Kidney epithelial cell (primary cell): ENCODE measurements at places on chromosomes 2 and 18. TPM values are rescaled to one million over a fixed set of nuclear protein-coding genes. Genes with fewer than 3 reads are reported as not detected.

The HK2 gene
- total RNA-seq: 19.6 and 20.7 TPM in 2 replicates

The SMAD2 gene
- 98.2 and 122 TPM in 2 replicates for total RNA-seq

The RTP5 gene
- total RNA-seq: not detected in 2 replicates

The SMARCAL1 gene
- 24.0 and 135 TPM in 2 replicates for total RNA-seq

The CYS1 gene
- 9.8 and 12.2 TPM in 2 replicates for total RNA-seq

The SERPINB4 gene
- not detected in 2 replicates for total RNA-seq

The AQP12B gene
- not detected in 2 replicates for total RNA-seq

The C2orf78 gene
- total RNA-seq: not detected in 2 replicates

The CNRIP1 gene
- total RNA-seq: 7.9 and 8.8 TPM in 2 replicates

The DNAJC5G gene
- total RNA-seq: not detected in 2 replicates

The NEU4 gene
- not detected in 2 replicates for total RNA-seq

The CHRNG gene
- total RNA-seq: not detected in 2 replicates

The GCG gene
- total RNA-seq: not detected in 2 replicates

The NT5DC4 gene
- total RNA-seq: 0.14 TPM in 1 of 2 replicates, not detected in the other

The UGT1A3 gene
- not detected in 2 replicates for total RNA-seq

The GKN2 gene
- not detected in 2 replicates for total RNA-seq

The TRAK2 gene
- total RNA-seq: 26.6 and 27.5 TPM in 2 replicates

The IL18R1 gene
- 5.1 and 9.2 TPM in 2 replicates for total RNA-seq

The EIF2AK3 gene
- 11.9 and 14.0 TPM in 2 replicates for total RNA-seq

The CCDC121 gene
- total RNA-seq: 1.5 and 3.6 TPM in 2 replicates

The HOXD13 gene
- total RNA-seq: not detected in 2 replicates

The CFAP65 gene
- total RNA-seq: 0.07 TPM in 1 of 2 replicates, not detected in the other

The CKAP2L gene
- 2.5 and 5.6 TPM in 2 replicates for total RNA-seq

The KLHL41 gene
- 0.29 TPM in 1 of 2 replicates, not detected in the other for total RNA-seq

The ST8SIA5 gene
- total RNA-seq: under 0.01 TPM in 2 replicates

The ATP8B1 gene
- total RNA-seq: 13.1 and 14.7 TPM in 2 replicates

The ST3GAL5 gene
- 3.0 and 3.8 TPM in 2 replicates for total RNA-seq

The REEP1 gene
- 0.48 and 1.3 TPM in 2 replicates for total RNA-seq

The FMNL2 gene
- 65.0 and 68.0 TPM in 2 replicates for total RNA-seq

The SNORC gene
- 2.5 and 3.4 TPM in 2 replicates for total RNA-seq

The TANC1 gene
- 18.5 and 21.3 TPM in 2 replicates for total RNA-seq

The KCNIP3 gene
- total RNA-seq: 5.1 and 7.2 TPM in 2 replicates

The SERPINB3 gene
- total RNA-seq: not detected in 2 replicates

The CHRNA1 gene
- total RNA-seq: 0.34 TPM in 1 of 2 replicates, not detected in the other

The ACADL gene
- 1.1 and 1.5 TPM in 2 replicates for total RNA-seq

The B4GALT6 gene
- 8.8 and 28.7 TPM in 2 replicates for total RNA-seq

The SCTR gene
- total RNA-seq: not detected in 2 replicates

The COLEC12 gene
- total RNA-seq: 1.2 and 1.8 TPM in 2 replicates

The GBX2 gene
- 0.84 and 3.0 TPM in 2 replicates for total RNA-seq

The SH3RF3 gene
- 9.6 and 11.3 TPM in 2 replicates for total RNA-seq

The MAL gene
- total RNA-seq: 9.6 and 19.1 TPM in 2 replicates

The YWHAQ gene
- total RNA-seq: 246 and 284 TPM in 2 replicates

The MERTK gene
- 2.7 and 4.1 TPM in 2 replicates for total RNA-seq

The TMEM169 gene
- total RNA-seq: 3.8 and 4.6 TPM in 2 replicates

The AKAIN1 gene
- not detected in 2 replicates for total RNA-seq

The LDAH gene
- total RNA-seq: 23.3 and 24.9 TPM in 2 replicates

The SIX3 gene
- total RNA-seq: not detected in 2 replicates

The EIF2B4 gene
- 39.8 and 46.7 TPM in 2 replicates for total RNA-seq

The ZNG1B gene
- 19.9 and 23.1 TPM in 2 replicates for total RNA-seq
